ENCODE measurements at places on chromosomes 16 and 17.

DNA sequence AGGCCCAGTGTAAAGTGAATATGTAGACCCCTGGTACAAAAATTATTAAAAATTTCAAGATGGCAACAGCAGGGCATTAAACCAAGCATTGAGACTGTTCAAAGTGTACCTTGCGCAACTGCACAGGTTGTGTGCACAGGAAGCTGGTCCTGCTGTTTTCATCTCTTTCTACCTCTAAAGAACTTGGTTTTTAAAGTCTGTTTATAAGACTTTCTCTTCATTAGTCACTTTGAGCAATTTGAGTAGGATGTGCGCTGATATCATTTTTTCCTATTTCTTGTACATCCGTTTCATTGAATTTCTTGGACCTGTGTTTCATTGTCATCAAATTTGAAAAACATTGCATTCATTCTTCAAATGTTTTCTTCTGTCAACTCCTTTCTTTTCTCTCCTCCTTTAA lies 16.8 kb upstream of the PMP22 start:
- DNase-seq = no peak

DNA sequence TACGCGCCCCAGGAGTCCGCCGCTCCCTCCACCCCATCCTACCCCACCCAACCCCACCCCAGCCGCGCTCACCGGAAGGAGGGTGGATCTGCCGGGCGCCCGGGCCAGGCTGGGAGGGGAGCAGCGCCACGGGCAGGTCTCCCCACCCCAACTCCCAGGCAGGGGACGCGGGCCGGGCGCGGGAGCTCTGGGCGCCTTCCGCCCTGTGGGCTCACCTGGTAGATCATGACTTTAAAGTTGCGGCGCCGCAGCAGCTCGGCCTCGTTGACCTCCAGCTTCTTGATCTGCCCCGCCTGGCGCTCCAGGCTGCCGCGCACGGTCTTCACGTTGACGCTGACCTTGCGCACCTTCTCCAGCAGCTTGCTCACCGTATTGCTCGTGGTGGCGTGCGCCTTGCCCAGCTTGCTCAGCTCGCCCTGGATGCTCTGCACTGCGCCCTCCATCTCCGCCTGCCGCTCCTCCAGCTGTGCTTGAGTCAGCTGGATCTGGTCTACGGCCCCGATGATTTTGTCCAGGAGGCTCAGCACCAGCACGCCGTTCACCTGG lies 571 bp downstream of the CAVIN1 start:
- DNase-seq = no peak

DNA sequence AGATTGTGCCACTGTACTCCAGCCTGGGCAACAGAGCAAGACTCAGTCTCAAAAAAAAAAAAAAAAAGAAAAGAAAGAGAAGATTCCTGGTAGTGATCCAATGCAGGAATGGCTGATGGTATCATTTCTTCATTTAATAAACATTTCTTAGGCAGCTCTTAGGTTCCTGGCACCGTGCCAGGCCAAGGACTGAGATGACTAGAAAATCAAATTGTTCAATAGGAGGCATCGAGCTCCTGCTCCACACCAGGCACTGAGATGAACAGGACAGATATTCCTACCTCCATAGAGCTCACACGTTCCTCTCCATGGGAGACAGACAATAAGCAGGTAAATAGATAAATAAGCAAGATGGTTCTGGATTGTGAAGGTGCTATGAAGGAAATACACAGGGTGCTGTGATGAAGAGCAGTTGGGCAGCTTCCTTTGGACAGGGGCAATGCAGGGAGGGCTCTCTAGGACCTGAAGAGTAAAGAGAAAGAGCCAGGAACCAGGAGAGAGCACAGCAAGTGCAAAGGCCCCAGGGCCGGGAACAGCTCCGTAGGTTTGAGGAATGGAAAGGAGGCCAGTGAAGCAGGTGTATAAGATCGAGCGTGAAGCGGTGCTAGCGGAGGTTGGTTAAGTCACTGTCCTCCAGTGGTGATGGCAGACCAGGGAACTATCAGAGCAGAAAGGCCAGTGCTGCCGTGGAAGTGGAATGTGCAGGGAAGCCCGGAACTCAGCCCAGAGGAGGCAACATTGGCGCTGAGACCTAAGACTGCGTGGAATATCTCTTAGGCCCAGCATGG lies 26.5 kb upstream of the CRHR1 start:
- DNase-seq = no peak

- DNase-seq = no peak
Measured at GRCh38 chr17:61574542-61575351, 16.3 kb downstream of the NACA2 start.

- DNase-seq = no peak
Measured at GRCh38 chr16:66617728-66618127, 13.2 kb downstream of the CMTM3 start.

GRCh38 chr17:4607261-4607741 lies 23.0 kb downstream of the SMTNL2 start:
- peak; percentile 58 for DNase-seq

DNA sequence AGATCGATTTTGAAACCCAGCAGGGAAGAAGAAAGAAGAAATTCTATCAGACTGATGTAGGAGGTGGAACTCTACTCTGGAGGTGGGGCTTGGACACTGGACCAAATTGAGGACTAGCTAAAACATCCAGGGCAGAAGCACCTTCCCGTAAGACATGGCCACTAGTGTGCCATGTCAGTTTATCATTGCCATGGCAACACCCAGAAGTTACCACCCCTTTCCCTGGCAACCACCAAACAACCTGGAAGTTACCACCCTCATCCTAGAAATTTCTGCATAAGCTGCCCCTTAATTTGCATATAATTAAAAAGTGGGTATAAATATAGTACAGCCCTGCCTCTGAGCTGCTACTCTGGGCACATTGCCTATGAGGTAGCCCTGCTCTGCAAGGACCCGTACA lies 66.7 kb downstream of the NACA2 start:
- no peak for DNase-seq
